ENCODE measurements at places on chromosomes 1 and 21. TPM values are rescaled to one million over a fixed set of nuclear protein-coding genes. Genes with fewer than 3 reads are reported as not detected.

TFF2 gene
- total RNA-seq = not detected

DNA sequence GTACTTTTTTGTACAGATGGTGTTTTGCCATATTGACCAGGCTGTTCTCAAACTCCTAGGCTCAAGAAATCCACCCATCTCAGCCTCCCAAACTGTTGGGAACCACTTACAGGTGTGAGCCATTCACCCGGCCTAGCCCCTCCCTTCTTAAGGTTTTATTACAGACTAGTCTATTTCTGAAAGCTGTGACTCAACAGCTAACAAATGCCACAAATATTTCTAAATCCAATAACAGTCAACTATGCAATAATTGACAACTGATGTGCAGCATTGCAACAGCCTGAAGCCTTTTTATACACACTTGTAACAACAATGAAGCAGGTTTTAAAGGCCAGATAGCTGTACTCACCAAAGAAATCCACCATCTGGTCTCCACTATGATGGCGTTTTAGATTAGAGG is 51.4 kb downstream of the GRIK1 start:
- DNase-seq = no peak

DNA sequence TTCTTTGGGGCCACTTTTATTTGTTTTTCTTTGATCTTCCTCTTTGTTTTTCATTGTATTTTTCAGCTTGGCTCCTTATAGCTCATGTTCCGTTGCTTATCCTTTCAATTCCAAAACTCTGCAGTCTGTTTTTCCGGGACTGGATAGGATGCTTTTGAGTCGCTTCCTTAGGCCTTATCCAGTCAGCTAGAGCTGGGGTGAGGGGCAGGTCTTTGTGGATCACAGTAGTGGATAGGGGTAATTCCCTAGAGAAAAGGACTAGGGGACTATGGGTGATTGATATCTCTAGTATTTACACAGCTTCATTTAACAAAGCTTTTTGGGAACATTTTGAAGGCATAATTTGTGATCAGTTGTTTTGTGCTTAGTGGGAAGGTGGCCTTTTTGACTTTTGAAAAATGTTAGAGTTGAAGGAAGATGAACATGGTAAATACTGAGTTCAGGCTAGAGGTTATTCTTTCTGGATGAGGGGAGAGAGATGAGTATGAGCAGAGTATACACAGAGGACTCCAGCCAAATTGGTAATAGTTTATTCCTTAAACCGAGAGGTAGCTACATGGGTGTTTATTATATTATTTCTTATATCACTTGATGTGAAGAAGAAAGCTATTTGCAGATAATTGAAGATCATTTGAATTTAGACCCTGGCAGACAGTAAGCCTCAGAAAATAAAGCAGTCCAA is 22.5 kb downstream of the CEP350 start:
- no peak for DNase-seq

DNA sequence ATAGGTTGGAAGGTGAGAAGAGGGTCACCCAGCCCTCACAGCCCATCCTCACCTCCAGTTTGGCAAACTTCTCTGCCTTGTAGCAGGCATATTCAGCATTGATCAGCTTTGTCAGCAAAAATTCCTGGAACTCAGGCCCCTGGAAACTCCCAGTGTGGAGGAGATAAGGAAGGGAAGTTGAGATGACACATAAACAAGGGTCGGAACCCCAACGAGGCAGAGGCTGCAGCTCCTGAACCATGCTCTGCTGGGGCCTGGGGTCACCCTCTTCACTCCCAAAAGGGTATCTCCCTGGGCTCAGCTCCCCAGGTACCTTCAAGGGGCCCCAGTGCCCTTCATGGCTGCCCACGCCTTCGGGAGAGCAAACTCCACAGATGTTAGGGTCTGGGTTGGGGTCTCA is 60.4 kb downstream of the RAP1GAP start:
- DNase-seq = no peak

ENAH gene
- 104 TPM for total RNA-seq

GRCh38 chr1:4745560-4745959 is 91.2 kb downstream of the AJAP1 start:
- DNase-seq = peak; percentile 68

GRCh38 chr1:66375125-66375524 is 158.8 kb upstream of the SGIP1 start:
- DNase-seq = no peak

DNA sequence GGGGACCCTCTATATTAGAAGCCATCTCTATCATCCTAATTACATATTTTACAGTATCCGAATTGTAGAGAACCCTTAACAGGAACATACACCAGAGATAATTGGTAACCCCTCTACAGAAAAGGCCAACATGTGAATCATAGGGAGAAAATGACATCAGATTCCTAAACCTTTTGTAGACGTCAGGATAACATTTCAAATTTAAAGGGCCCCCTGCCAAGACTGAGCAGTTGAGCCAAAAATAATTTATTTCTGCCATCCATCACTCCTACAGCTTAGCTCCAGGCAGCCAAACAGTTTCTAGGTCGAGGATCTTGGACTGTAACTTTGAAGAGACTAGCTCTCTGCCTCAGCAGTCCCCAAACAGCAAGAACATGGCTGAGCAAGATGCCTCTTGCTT is 21.2 kb downstream of the ZNF697 start:
- no peak for DNase-seq

All from ureter (tissue), 1 donor.